ENCODE measurements at places on chromosomes 1 and 21.

- peak; percentile 66 for DNase-seq
These were observed 32.6 kb downstream of the UTP25 start for GRCh38 chr1:209860293-209860881.

DNA sequence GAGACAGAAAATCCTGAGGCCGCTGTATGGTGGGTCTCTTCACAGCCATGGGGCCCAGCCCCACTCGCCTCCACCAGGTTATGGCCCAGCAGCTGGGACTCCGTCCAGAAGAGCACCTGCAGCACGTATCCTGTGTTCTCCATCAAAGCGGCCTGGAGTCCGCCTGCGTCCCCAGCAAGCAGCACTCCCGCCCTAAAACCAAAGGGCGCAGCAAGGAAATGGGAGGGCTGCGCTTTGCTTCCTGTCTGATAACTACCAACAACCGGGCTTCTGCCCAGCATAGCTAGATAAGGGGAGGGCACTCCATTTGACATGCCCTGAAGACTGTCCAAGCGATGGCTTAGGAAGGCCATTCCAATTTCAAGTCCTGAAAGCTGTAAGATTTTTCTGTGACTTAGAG, 119.9 kb downstream of the KCNJ15 start:
- peak; percentile 22 for DNase-seq

DNA sequence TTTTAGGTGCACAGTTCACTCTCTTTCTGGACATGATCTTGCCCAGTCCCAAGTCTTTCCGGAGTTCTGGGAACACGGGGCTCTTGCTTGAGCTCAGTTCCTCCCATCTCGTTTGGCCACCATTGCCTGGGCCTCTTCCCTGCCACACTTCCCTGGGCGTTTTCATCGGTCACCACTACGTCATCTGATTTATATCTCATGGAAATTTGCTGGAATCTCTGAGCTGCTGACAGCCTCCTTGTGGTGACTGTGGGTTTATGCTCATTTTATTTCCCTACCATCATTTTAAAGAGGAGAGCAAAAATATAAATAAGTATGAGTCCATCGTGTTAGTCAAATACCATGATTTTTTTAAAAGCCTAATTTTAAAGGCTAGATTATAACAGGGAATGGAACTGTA, 449.1 kb upstream of the KAZN start:
- no peak for DNase-seq

- DNase-seq: no peak
These were observed 208.4 kb upstream of the PTBP2 start for GRCh38 chr1:96513136-96513535.

- no peak for DNase-seq
These were observed 73.4 kb downstream of the DTL start for GRCh38 chr1:212108981-212109380.

GRCh38 chr1:10980841-10981727, 31.4 kb upstream of the TARDBP start:
- DNase-seq: peak; percentile 40

DNA sequence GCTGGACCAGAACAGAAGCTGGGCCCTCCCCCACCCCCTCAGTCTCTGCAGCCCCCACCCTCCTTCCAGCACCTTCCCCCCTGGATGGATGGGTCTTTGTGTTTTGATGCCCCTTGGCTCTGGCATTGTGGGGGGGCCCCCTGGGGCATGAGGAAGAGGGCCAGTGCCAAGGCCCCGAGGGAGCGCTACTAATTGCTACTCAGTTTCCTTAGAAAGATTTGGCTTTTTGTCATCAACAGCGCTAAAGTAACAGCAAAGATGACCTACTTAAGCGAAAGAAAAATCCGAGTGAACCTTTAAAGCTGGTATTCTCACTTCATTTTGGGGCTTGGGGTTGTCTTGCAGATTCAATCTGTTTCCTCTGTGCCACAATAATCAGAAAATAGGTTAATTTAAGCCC, 63.5 kb downstream of the SKI start:
- no peak for DNase-seq

GRCh38 chr1:210709701-210710100, 381.0 kb downstream of the HHAT start:
- DNase-seq: no peak

- no peak for DNase-seq
These were observed 27.1 kb upstream of the KCNK2 start for GRCh38 chr1:215055281-215055935.

DNA sequence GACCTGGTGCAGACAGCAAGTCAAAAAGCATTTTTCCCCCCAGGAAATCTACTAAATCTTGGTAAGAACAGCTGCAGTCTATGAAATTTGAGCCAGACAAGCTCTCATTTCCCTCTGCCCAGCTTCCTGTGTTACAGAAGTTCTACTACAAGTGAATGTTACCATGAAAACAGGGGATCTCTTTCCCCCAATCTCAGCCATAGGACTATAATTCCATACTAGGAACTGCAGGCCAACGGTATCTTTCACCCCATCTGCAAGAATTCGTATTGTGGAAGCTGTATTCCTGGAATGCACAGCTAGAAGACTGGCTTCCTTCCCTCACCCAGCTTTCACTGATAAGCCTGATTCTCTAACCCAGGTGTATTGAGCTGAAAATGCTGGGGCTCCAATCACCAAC, 1655.4 kb downstream of the BRINP3 start:
- DNase-seq: no peak

DNA sequence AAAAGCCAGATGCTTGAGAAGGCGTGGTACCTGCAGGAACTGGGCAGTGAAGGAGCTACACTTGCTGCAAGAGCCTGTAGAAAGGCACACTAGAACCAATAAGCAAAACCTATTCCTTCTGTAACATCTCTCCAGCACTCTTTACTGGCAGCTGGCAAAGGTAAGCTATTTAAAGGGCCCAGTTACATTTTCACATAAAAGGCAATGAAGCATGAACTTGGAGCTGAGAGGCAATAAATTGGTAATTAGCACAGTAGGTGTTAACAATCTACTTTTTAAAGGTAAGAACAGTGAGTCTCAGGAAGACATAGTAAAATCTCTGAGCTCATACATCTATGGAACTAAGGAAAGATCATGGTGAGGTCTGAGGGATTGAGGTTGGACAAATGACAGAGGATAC, 167.1 kb upstream of the OLFM3 start:
- DNase-seq: no peak
